Urinary bladder (tissue), 4 donors: ENCODE measurements at places on chromosomes 2 and 18. TPM values are rescaled to one million over a fixed set of nuclear protein-coding genes. Genes with fewer than 3 reads are reported as not detected.

CERKL gene
- not detected for total RNA-seq

RAB6C gene
- total RNA-seq, result 0.11 TPM

SLC23A3 gene
- total RNA-seq, result 2.2 TPM

CCBE1 gene
- 4.2 TPM for total RNA-seq

SPDYA gene
- total RNA-seq, result 7.1 TPM

ABCB11 gene
- total RNA-seq, result 0.11 TPM

DSC2 gene
- total RNA-seq, result 7.1 TPM

HRH4 gene
- 0.26 TPM for total RNA-seq

CSRNP3 gene
- 34.1 TPM for total RNA-seq

CHRND gene
- 1.3 TPM for total RNA-seq

BOLA3 gene
- total RNA-seq, result 20.2 TPM

ESPNL gene
- total RNA-seq, result 3.5 TPM

TFPI gene
- 177 TPM for total RNA-seq

CNPPD1 gene
- 23.0 TPM for total RNA-seq

ALLC gene
- 0.16 TPM for total RNA-seq

DSG4 gene
- total RNA-seq, result 0.26 TPM

CABLES1 gene
- 14.6 TPM for total RNA-seq

LAMA3 gene
- 32.3 TPM for total RNA-seq

CTDP1 gene
- 10.1 TPM for total RNA-seq

SLC11A1 gene
- total RNA-seq, result 1.7 TPM

SLC5A7 gene
- 6.3 TPM for total RNA-seq

POTEJ gene
- not detected for total RNA-seq

CNDP1 gene
- total RNA-seq, result 0.16 TPM

CD302 gene
- 51.8 TPM for total RNA-seq

CXCR1 gene
- 0.26 TPM for total RNA-seq

CNGA3 gene
- total RNA-seq, result 0.85 TPM

GPR155 gene
- 17.3 TPM for total RNA-seq

CCDC178 gene
- total RNA-seq, result 3.1 TPM

SP3 gene
- 236 TPM for total RNA-seq

NTSR2 gene
- total RNA-seq, result not detected

BMPR2 gene
- 86.7 TPM for total RNA-seq

COLEC11 gene
- total RNA-seq, result 2.9 TPM

ERBB4 gene
- total RNA-seq, result 3.2 TPM

COBLL1 gene
- 51.8 TPM for total RNA-seq

PMAIP1 gene
- 1.6 TPM for total RNA-seq

TMEM178A gene
- total RNA-seq, result 5.2 TPM

NFE2L2 gene
- total RNA-seq, result 108 TPM

DNAJC10 gene
- 117 TPM for total RNA-seq

FNDC4 gene
- total RNA-seq, result 7.0 TPM

UGT1A3 gene
- 1.2 TPM for total RNA-seq

PSD4 gene
- 9.7 TPM for total RNA-seq

POMC gene
- total RNA-seq, result 1.5 TPM

MC5R gene
- total RNA-seq, result not detected

ORMDL1 gene
- 76.3 TPM for total RNA-seq

ARMC9 gene
- total RNA-seq, result 25.9 TPM

SNED1 gene
- total RNA-seq, result 11.5 TPM

OBSL1 gene
- 43.5 TPM for total RNA-seq
